ENCODE measurements at places on chromosomes 2 and 18.
A peak's percentile ranks its signal among the peaks of the same experiment; 100 is the strongest.

DNA sequence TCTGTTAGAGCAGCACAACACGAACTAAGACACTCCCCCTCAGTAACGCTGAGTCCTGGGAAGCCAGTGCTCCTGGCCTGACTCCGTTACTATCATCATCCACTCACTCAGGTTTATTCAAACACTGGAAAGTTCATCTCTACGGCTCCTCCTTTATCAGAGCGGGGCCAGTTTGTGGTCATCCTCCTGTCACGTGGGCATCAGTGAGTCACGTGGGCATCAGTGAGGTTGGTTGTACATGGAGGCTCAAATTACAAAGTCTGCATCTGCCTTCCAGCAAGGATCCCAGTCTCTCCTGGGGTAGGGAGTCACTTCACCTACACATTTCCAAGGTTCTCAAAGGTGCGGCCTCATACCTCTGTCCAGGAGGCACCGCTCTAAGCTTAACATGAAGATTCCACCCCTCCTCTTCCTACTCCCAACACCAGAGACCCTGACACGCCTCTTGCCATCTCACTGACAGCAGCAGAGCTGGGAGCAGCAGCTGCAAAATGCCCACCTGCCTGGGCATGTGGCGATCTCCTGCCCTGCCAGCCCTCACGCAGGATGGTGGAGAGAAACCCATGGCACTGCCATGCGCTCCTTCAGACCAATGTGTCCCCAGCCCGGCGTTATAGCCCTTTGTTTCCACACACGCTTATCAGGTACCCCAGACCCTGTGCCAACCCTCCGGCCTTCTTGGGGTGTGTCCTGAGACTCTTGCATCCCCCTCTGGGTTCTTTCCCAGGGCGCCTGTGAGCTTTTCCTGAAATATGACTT is 99.2 kb upstream of the PTPRM start:
- DNase-seq = no peak

- DNase-seq = no peak
Measured at GRCh38 chr2:158512323-158512722, 55.6 kb downstream of the PKP4 start.

DNA sequence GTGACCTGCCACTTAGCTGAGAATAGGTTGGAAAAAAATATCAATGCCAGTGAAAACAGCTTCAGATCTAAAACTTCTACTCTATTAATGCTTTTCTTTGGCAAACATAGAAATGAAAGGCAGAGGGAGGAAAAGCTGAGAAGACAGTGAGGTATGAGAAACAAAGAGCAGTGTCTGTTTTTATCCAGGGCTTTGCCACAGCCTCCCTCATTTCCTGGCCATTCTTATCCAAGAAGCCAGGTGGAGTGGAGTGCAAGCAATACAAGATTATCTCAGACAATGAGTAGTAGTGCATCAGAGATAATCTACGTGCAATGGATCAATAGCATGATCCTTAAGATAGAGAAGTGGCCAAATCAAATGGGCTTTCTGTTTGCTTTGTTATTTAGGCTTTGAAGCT is 808.7 kb upstream of the PIK3C3 start:
- no peak for DNase-seq

DNA sequence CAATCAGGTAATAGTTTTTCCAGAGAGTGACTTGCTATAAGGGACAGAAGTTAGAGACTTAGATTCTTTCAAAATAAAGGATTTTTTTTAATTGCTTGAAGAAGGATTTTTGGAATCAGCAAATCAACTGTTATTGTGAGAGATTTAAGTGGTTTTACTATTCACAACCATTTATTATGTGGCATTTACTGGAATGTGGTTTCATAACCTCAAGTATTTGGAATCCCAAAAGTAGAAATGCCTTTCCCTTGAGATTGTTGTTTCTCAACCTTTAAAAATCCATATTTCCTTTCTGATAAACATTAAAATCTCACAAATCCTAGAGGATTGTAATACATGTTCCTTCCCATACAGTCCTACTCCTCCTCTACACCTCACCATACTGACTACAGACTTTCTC is 5.0 kb downstream of the TANK start:
- DNase-seq = peak; percentile 44

DNA sequence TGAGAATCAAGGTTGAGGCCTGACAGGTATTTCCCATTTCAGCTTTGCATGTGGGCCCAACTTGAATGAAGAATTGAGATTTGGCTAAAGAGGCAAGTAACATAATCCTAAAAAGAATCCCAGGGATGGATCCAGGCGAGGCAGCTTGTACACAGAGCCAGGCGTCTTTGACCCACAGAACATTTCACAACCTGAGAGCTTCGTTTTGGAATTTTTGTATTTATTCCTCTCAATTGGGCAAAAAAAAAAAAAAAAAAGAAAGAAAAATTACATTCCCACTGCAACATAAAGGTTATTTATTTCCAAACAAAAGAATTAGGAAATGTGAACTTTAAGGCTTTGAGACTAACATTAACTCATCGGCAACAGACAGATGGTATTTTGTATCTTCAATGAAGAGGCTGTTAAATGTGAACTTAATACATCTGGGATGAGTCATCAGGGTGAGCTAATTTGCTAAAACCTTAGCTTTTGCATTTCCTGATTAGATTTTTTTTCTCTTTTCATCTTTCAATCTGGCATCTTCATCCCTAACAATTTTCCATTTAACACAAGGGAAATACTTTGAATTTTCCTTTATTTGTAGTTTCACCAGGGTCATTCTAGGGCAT is 478.5 kb upstream of the TNP1 start:
- peak; percentile 64 for DNase-seq

DNA sequence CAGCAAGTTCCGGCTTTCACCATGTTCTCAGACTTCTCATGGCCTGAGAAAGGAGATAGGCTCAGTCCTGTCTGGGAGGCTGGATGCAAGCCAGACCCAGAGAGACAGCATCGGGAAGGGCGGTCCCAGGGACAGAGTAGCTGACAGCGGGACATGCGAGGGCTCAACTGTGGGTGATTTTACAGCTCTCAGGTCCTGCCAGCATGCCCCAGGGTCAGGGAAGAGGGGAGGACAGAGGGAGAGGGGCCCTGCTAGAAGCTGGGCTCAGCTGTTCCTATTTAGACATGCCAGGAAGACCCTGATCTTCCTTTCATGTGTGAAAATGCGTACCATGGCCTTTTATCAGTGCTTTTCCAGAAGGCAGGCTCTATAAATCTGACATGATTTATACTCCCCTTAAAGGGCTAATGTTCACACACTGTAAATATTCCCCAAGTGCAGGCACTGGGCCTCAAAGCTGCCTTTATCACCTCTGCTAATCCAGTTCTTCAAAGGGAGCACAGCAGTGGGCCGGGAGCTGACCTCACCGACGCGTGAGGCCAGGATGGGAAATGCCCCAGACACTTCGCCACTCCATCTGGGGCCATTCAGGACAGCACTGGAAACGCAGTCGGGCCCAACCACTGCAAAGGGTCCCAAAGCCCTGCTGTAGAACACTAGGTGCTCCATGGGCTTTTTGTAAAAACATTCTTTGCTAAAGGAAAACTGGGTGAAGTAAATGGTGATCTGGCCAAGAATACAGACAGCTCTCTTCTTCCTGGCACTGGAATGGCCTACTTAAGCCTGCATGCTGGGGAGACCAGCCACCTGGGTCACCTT is 96.1 kb upstream of the LMAN1 start:
- DNase-seq = no peak

DNA sequence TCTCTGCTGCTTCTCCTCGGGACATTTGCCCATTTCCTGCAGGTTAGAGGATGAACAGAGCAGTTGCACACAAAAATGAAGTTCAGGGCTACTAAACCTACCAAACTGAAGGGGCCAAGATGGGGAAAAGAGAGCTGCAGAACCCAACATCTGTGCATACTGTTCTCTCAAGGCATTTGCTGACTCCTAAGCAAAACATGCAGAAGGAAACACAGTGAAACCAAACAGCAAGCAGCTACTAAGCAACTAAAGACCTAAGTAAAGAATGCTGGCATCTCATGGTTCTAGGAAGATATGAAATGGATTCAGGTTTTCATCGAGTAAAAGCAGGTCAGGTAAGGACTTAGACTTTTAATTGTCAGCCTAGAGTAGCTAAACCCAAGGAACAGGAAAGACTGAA is 111.9 kb upstream of the SYT4 start:
- DNase-seq = peak; percentile 3

DNA sequence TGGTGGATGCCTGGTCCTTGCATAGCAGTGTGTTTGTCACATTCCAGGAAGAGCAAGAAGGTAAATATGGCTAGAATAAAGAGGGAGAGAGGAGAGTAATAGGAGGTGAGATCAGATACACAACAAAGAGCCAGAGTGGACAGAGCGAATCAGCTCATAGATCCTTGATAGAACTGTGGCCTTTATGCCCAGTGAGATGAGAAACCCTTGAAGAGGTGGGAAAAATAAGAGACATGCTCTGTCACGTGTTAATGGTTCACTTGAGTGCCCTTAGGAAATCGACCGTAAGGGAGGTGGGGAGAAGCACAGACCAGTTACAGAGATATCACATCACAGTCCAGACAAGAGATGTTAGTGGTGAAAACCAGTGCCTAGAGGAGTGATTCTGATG is 84.7 kb upstream of the RAB27B start:
- DNase-seq = no peak

- DNase-seq = peak; percentile 80
Measured at GRCh38 chr2:215522237-215522636, 86.4 kb upstream of the FN1 start.

- DNase-seq = no peak
Measured at GRCh38 chr2:118918017-118918416, 24.0 kb upstream of the MARCO start.

DNA sequence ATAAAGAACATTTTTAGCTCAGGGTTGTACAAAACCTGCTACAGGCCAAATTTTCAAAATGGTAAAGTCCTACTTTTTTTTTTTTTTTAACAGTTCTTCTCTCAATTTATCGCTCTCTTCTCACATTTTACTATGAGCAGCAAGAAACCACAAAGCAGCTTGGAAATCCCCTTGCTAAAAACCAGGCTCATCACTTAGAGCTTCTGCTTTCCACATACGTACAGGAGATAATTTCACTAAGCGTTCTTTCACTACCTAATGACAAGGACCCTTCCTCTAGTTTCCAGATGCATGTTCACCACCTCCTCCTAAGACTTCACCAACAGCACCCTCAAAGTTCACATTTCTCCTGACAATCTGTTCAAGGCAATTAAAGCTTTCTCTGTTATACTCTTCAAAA is 294.9 kb upstream of the CYRIA start:
- no peak for DNase-seq

- DNase-seq = peak; percentile 79
Measured at GRCh38 chr18:35703043-35703688, 121.6 kb downstream of the GALNT1 start.

GRCh38 chr2:189641590-189641989 is 19.7 kb upstream of the ASNSD1 start:
- DNase-seq = no peak

DNA sequence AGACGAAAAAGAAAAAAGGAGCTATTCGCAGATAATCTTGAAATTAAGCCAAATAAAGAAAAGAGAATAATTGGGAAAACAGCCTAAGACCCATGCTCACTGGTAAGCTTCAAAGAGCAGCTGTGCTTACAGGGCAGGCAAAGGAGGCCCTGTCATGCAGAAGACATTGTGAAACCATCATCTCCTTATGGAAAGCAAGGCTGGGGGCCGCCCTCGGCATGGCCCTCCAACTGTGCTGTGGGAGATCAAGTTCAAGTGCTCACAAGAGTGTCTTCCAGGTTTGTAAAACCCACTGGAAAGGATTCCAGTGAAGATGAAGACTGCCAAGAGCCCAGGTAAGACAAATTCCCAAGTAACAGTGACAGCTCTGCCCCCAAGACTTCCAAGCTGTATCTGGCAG is 32.2 kb downstream of the ACVR1 start:
- no peak for DNase-seq

DNA sequence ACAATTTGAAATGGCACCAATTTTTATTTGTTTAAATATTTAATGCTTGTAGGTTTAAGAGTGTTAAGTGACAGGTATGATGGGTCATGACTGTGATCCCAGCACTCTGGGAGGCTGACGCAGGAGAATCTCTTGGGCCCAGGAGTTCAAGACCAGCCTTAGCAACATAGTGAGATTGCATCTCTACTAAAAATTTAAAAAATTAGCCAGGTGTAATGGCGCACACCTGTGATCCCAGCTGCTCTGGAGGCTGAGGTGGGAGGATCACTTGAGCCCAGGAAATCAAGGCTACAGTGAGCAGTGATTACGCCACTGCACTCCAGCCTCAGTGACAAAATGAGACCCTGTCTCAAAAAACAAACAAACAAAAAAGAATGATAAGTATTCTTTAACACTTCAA is 43.0 kb upstream of the CCDC68 start:
- DNase-seq = no peak

- DNase-seq = no peak
Measured at GRCh38 chr2:111236025-111236424, 115.3 kb downstream of the BCL2L11 start.

DNA sequence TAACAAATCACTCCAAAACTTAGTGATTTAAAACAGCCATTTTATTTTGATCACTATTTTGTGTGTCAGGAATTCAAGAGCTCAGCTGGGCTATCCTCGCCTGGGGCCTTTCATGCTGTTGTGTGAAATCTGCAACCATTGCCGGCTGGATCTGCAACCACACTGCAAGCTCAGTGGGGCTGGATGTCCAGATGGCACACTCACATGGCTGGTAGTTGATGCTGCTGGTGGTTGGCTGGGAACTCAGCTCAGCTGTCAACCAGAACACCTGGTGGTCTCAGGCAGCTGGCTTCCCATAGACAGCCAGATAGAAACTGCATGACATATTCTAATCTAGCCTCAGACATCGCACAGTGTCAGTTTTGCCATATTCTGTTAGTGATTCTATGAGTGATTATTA is 30.6 kb upstream of the AP1S3 start:
- DNase-seq = no peak

DNA sequence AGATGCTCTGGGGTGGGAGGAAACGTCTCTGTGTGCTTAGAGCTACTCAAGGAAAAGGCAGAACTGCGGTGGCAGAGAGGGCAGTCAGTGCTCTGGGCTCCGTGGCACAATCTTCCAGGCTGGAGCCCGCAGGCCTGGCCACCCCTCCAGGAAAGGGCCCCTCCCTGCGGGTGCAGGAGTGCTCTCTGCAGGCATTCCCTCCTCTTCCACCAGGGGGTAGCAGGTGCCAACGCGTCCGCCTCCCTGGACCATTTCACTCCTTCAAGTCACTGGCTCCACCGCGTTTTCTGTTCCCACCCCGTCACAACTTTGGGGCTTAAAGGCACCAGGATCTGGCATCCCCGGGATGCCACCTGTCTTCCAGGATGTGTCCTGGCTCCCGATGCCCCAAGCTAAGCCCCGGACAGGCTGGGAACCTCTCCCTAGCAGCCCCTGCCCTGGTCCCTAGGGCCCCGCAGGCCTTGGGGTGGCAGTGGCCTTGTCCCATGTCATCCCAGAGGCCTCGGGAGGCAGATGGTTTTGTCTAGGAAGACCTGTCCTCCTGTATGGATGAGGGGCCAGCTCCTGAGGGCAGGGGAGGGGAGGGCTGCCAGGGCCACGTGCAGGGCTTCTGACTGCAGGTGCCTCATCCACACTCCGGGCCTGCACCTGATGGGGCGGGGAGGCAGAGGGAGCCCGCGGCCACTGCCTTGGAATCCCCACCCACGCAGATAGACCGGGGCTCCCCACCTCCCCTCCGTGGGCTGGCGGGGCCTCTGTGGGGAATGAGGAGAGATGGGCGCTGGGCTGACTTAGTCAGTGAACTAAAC is 26.4 kb downstream of the KCNIP3 start:
- DNase-seq = no peak

GRCh38 chr18:41320100-41320499 is 634.9 kb upstream of the PIK3C3 start:
- no peak for DNase-seq
